ENCODE measurements at places on chromosomes 3 and 15.

DNA sequence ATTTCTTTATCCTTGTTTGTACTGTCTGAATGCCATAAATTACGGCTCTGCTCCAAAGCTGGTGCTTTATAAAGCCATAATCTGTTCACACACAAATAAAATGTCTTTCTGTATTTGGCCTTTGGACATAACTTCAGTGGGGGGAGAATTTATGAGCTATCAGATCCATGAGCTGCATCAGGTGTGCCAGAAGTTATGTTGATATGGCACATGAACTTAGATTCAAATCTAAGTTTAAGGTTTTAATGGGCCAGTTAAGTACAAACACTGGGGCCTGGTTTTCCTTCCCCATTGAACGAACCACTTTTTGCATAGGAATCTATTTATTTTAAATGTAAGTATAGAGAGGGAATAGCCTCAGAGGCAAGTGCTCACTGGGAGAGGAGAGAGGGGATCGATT lies 239.9 kb downstream of the NFKBIZ start:
- DNase-seq: no peak

DNA sequence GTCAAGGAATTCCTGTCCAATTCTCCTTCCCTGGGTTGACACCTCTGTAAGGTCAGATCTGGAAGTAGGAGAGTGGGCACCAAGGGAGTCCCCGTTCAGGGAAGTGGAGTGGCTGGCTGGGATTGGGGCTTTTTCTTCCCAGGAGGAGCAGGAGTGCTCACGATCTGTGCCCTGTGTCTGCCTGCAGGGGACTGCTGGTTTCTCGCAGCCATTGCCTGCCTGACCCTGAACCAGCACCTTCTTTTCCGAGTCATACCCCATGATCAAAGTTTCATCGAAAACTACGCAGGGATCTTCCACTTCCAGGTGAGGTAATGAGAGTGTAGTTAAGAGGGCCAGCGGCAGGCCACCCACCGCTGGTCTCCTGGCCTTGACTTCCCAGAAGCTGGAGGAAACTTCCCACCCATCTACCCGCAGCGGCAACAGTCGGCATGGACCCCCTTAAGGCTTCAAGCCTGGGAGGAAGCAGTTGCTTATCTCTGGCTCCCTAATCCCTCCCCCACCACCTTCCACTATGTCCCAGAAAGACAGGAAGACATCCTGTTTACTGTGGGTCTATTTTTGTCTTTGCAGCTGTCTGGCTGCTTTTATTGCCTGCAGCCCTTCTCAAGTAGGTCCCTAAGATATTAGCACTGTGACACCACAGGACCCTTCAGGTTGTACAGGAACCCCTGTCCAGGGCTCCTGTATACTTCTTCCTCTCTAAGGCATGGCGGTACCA lies 26.8 kb downstream of the CAPN3 start:
- DNase-seq: no peak

GRCh38 chr3:16388850-16389441 lies 123.9 kb downstream of the OXNAD1 start:
- DNase-seq: no peak

DNA sequence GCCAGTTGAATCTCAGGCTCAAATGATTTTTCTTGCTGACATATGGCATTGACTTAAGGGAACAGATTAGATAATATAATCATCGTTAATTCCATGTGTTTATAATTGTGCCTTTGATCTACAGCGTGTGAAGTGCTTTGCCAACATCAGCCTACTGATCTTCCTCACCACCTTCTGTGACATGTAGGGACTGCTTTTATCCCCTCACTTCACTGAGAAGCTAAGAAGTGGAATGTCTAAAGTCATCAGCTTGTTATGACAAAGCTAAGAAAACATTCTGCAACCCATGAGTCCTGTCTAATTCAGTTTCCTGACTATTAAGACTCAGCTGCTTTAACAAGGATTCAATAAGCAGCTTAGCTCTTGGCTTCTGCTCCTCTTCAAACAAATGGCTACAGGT lies 106.0 kb downstream of the MYH15 start:
- no peak for DNase-seq

DNA sequence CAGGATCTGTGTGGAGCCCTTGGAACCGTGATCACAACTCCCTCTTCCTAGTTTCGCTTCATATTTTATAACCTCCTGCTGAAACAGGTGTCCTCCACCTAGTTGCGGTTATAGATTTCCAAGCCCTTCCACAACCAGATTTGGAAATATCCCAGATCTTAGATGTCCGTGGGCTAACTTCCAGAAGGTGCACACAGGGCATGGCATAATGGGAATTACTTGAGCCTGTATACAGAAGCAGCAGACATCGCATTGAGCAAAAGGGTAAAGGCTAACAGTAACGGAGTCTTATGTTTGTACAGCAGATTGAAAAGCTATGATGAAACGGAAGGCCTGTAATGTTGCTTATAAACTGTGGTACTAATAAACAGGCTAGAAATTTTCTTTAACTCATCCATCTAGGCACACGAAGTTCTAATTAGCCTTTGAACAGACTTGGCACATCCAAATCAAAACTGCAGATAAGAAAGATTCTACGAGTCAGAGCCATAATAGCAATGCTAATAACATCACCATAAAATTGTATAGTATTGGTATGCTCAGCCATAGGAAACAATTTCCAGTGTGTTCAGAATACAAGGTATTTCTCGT lies 1.2 kb upstream of the USF3 start:
- no peak for DNase-seq

DNA sequence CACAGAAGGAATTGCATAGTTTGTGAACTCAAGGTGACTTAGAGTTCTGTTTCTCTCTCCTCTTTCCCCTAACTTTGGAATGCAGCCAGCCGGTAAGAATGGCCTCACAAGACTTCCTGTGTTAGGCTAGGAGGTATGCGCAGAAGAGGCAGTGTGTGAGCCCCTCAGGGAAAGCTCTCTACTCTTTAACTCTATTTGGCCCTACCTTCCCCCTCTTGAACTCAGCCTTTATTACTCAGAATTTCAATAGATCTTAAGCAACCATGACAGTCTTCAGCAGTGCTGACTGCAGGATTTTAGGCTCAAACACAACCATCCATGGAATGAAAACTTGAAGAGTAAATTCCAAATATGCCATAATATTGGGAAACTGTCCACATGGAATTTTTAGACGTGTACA lies 209.5 kb downstream of the DTWD1 start:
- DNase-seq: no peak

DNA sequence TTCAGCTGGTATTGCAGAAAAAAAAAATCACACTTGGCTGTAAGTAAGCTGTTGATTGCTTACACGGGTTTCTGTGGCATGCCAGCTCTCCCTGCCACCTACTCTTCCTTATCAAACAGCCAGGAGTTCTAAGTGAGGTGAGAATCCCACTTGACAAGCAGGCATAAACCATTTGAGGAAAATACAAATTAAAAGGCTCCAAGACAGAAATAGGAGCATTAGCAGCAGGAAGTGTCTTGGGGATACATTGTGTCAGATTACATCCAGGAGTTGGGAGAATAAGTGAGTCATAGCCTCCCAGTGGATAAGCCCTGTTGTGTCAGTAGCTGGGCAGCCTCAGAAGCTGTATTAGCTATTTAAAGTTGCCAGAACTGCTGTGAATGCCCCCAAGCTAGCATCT lies 256.0 kb downstream of the CNTN4 start:
- DNase-seq: no peak
